ENCODE measurements at places on chromosomes 16 and 17. TPM values are rescaled to one million over a fixed set of nuclear protein-coding genes. Genes with fewer than 3 reads are reported as not detected.

- no peak for DNase-seq
Measured at GRCh38 chr17:57379237-57379894, 123.0 kb downstream of the MSI2 start.

DNA sequence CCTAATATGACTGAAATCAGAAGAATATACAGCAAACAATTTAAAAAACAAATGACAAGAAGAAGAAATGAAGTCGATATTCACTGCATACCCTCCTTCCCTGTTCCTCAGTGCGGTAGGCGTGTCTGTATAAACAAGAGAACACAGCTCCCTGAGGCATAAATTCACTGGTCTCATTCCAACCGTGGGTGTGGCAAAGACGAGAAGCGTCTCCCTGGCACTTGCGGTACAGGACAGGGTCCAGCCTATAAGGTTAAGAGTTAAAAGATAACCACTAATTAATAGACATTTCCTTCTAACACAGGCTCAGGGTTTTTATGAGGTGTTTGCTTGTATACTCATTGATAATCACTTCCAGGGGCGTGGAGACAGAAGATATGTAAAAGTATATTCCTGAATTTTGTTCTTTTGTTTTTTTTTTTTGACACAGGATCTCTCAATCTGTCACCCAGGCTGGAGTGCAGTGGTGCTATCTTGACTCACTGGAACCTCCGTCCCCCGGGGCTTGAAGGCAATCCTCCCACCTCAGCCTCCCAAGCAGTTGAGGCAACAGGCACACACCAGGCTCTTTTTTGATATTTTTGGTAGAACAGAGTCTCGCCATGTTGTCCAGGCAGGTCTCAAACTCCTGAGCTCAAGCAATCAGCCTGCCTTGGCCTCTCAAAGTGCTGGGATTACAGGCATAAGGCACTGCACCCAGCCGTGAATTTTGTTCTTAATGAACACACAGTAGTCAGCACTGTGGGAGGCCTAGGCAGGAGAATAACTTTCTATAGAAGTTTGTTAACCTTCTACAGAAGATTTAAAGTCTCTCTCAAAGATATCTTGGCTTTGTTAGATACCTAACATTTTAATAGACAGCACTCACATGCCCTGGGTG, 59.1 kb upstream of the CLEC18B start:
- DNase-seq = peak; percentile 78

DNA sequence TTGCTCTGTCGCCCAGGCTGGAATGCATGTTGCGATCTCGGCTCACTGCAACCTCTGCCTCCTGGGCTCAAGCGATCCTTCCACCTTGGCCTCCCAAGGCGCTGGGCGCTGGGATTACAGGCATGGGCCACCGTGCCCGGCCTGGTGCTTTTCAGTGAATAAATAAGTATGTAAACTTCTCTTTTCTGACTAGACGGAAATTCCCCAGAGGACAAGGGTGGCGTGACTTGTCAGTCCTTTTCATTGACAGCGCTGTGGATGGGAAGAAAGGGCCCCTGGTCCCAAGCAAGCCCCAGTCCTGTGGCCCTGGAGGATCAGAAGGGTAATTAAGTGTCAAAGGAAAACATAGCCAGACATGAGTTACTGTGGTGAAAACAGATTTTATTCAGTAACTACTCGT, 9.6 kb upstream of the SPN start:
- DNase-seq = no peak

DNA sequence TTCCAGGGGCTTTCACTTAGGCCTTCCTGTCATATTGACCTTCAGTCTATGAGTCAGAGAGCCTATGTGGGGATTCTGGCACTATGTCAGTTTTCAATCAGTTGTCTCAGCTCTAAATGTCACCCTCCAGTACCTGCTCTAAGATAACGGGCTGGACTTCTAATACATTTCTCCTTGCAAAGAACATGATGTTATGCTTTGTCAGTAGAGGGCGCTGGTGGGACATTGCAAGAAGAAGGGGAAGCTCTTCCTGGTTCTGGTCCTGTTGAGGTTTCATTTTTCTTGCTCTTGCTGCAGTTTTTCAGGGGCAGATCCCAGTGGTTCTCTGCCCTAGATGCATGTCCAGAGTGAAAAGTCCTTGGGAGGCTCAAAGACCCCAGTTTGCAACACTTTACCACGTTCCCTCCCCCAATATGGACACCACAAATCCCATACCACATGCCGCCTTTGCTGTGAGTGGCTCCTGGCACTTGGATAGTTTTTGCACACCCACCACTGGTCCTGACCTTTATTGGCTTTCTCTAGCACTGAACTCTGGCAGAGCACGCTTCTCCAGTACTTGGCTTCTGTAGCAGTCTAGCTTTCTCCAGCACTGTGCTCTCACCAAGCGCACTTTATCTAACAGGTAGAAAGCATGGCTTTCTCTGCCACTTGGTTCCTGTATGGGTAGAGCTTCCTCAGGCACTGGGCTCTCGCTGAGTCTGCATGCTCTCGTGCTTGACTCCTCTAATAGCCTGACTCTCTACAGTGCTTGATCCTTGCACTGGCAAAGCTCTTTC, 49.0 kb downstream of the BCL7C start:
- peak; percentile 83 for DNase-seq

NEK8 gene
- 9.5 TPM for total RNA-seq

TMEM101 gene
- total RNA-seq = 45.2 TPM
